ENCODE measurements at places on chromosomes 13 and 19.

DNA sequence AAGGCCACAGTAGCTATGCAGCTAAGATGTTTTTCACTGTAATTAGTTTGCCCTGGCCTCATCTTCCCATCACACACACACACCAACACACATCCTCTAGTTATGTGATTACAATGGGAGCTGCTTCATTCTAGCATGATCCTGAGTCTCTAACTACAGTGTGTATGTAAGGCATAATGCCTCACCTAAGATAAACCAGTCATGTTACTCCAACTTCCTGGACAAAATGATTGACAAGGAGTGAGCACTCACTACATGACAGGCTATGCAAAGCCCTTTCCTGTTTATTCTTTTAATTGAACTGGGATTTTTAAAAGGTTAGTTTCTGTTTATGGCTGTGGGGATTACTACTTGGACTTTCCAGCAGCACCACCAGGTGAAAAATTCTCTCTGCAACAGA is 400.8 kb upstream of the ATXN8OS start:
- no peak for DNase-seq

GRCh38 chr13:71591374-71591773 is 275.6 kb downstream of the DACH1 start:
- no peak for DNase-seq

DNA sequence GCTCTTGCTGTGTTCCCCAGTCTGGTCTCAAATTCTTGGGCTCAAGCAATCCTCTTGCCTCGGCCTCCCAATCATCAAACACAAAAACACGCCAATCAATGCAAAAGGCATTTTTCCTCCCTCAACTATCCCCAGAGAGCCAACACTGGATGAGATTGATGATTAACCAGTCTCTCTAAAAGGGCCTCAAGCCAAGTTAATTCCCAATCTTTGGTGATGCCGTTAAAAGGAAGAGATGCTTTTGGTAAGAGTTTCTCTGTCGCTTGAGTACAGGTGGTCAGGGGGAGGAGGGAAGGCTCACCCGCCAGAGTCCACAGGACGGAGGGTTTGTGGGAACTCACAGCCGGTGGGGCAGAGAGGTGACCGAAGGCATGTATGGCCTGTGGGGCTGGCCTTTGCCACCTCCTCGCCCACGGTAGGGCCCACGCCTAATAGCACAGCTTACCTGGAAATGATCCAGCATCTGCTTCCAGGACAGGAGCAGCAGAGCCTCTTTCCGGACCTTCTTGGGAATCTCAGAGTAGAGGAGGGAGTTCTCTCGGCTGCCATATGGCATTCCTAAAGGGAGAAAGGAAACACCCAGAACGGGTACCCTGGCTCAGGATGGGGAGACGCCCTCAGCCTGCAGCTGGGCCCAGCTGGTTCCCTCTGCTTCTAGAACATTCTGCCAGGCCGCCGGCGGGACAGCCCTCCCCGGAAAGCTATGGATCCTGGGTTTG is 18.1 kb downstream of the DPP9 start:
- DNase-seq = no peak

- DNase-seq = no peak
Measured at GRCh38 chr19:48967346-48968178, 2.5 kb downstream of the FTL start.

DNA sequence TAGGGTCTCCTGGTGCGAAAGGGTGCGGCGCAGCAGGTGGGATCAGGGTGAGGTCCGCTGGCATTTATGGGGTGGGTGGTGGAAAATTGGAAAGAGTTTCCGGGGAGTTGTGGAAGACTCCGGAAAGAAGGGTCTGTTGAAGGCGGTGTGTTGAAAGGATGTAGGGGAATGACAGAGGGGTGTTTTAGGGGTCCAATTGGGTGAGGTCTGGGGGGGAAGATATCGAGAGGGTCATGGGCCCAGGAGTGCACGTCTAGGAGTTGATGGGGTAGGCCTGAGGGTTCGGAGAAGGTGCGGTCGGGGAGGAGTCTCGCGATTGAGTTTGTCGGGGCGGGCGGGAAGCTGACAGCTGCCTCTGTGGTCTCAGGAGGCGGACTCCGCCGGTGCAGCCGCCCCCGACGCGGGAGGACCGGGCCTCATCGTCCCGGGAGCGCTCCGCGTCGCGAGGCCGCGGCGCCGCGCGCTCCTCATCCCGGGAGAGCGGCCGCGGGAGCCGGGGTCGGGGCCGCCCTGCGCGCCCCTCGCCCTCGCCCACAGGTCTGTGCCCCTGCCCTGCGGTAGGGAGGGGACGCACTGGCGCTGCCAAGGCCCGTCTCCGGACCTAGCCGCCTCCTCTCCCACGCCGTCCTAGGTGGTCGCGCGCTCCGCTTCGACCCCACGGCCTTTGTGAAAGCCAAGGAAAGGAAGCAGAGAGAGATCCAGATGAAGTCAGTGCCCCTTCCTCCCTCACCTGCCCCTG is 7.0 kb downstream of the PGLYRP1 start:
- DNase-seq = no peak

All from NCI-H2107 (cell line).